Progenitor cell of endocrine pancreas (in vitro differentiated cells): ENCODE measurements at places on chromosomes 3 and 15.

GRCh38 chr3:16474216-16474615 lies 39.3 kb downstream of the RFTN1 start:
- no peak for DNase-seq

GRCh38 chr3:108085370-108085769 lies 5.5 kb downstream of the CD47 start:
- DNase-seq: no peak

GRCh38 chr3:186975726-186976125 lies 45.4 kb downstream of the ST6GAL1 start:
- no peak for DNase-seq

- no peak for DNase-seq
Observed at GRCh38 chr3:134808835-134809234, 13.8 kb downstream of the EPHB1 start.

GRCh38 chr3:143421556-143421955 lies 302.0 kb downstream of the CHST2 start:
- no peak for DNase-seq

GRCh38 chr3:51987568-51987967 lies 4.2 kb downstream of the ACY1 start:
- no peak for DNase-seq
